Muscle of arm (tissue), 14 donors: ENCODE measurements at places on chromosomes 1 and 21. TPM values are rescaled to one million over a fixed set of nuclear protein-coding genes. Genes with fewer than 3 reads are reported as not detected.

DNA sequence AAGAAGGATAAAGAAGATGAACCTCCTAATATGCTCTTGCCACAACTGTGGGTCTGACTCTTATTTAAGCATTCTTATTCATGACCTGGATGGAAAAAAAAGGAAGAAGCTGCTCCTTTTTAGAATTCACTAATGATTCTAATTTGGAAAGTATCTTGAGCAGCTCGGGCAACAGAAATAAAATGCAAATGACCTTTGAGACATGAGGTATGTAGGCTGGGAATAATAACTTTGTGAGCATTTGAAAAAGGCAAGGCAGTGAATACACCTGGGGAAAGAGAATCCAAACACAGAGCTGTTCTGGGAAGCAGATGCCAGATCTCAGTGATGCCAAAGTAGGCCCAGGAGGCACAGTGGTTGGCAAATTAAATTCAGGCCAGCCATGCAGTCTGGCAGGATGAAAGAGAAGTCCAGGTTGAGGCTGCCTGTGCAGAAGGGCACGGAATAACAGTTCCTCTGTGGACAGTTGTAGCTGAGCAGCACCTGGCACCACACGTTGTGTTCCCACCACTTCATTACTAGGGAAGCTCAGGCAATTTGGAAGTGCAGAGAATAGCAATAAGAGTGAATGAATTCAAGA, 320.8 kb upstream of the ST6GALNAC5 start:
- DNase-seq: peak; percentile 5

- no peak for DNase-seq
These were observed 26.8 kb downstream of the TRPM2 start for GRCh38 chr21:44379991-44380865.

DNA sequence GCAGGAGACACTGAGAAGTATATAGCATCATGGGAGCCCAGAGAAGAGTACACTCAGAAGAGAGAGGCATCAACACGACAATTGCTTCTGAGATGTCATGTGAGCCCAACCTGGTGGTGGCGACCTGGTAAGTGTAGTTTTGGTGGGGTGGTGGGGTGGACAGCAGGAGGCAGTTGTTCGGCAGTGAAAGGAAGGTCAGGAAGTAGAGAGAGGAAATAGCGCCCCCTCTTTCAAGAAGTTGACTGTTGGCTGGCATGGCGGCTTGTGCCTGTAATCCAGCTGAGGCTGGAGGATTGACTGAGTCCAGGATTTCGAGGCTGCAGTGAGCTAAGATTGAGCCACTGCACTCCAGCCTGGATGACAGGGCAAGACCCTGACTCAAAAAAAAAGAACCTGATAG, 12.6 kb downstream of the RSPO1 start:
- DNase-seq: no peak

DNA sequence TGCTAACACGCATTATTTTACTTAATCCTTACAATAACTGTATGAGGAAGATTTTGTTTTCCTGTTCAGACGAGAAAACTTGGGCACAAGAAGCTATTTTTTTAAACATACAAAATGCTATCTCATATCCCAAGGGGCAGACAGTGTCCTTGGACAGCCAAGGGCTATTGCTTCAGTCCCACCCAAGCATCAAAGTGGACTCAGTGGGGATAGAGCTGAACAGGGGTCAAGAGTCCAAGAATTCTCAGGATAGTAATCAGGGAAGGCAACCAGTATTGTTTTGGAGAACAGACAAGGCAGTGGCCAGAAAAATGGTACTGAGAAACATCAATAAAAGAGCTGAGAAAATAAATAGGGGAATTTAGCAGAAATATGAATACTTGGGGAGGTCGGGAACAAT, 465.7 kb downstream of the PLPP3 start:
- no peak for DNase-seq

DNA sequence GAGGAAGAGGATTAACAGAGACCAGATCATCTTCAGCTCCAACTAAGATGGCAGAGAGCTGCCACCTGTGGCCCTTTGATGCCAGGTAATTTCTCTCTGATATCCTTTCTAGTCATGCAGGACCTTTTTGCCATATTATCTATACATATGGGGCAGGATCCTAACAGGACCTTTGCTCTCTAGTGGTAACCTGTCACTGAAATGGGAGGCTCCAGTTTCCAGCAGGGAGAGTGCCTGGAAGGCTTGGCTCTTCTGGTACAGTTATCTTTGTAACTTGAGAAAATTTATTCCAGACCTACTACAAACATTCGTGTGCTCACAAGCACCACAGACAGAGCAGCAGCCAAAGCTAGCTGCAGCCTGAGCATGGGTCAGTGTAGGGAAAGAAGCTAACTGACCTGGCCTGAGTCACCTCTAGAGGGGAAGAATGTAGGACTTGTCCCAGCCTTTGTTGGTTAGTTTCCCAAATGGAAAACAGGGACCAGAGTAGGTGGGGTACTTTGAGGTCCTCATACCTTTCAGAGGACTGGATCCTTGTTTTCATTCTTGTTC, 86.5 kb upstream of the MACF1 start:
- DNase-seq: no peak

DNA sequence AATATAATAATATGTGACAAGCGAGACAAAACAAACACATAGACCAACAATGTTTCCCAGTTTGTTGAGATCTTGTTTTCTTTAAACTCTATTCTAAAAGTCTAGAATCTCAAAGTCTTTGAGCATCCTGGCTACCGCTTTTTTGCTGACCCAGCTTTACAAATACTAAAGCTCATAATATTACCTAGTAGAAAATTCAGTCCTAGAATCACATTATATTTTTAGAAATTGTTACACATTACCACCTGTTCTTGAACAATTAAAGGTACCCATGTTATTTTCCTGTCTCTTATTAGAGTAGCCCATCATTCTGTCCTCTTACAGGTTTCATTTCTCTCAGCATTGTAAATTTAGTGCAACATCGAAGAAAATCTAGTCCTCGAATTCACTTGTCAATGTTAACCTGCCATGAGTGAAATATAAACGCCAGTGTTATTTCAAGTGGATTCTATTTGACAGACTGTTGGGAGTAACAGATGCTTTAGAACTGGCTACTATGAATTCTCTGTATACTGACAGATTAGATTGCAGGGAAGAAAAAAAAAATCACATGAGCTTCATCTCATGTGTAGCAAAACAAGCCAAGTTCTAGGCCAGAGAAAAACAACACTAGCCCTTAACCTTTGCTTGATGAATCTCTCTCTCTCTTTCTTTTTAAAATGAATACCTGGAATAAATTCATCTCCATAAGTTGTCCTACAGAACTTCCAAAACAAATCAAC, 851.2 kb upstream of the ADAMTS5 start:
- no peak for DNase-seq

DNA sequence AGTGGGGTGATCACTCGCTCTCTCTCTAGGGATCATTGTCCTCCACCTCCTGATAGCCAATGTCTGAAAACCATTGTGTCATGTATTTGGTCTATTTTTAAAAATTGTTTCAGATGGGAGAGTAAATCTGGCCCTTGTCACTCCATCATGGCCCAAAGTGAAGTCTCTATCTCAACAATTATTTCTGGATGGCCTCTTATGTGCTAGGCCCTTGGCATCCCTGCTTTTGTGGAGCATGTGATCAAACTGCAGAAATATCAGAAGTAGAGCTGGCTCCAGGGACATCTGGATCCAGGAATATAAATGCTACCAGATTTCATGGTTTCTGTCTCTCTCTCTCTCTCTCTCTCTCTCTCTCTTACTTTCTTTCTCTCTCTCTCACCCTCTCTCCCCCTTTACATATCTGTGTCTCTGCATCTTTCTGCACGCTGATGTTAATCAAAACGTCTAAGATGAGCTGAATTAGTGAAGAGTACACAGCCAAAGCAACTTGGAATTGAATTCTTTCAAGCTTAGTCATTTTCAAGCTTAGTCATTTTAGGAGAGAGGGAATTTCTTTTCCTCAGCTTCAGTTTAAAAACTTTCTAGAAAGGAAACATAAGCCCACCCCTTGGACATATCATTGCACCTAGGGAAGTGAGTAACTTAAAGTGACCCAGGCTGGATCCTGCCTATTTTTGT, 47.4 kb upstream of the DOCK7 start:
- peak; percentile 66 for DNase-seq

- DNase-seq: no peak
These were observed 24.1 kb downstream of the POGZ start for GRCh38 chr1:151435174-151435573.

- DNase-seq: no peak
These were observed 6.1 kb upstream of the KLF17 start for GRCh38 chr1:44112486-44112885.

GRCh38 chr1:100773444-100773843, 53.9 kb downstream of the VCAM1 start:
- no peak for DNase-seq

DNA sequence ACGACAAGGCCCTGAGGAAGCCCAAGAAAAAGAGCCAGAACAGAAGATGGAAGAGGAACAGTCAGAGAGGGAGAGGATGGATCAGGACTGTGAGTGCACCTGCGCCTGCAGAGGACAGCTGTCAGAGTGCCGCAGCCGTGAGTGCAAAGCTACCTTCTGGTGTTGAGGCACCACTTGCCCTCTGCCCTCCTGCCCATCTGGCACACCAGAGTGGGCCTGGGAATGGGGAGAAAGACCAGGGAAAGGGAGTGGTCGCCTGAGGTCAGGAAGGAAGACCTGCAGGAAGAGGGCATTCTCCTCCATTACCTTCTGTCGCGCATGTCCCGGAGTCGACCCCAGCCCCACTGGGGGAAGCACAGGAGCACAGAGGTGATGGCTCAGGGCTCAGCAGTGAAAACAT, 26.2 kb downstream of the VASH2 start:
- no peak for DNase-seq

DNA sequence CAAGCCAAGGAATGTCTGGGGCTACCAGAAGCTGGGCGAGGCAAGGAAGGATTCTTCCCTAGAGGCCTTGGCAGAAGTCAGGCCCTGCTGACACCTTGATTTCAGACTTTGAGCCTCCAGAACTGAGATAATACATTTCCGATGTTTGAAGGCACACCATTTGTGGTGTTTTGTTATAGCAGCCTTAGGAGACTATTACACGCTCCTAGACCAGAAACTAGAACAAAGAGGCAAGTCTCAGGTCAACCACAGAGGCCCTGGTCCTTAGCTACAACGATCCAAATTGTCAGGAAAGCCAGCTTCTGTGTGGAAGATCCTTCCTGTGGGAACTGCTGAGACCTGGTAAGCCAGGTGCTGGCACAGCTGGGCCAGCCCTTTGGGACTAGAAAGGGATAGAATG, 19.7 kb upstream of the AHCTF1 start:
- DNase-seq: no peak

DNA sequence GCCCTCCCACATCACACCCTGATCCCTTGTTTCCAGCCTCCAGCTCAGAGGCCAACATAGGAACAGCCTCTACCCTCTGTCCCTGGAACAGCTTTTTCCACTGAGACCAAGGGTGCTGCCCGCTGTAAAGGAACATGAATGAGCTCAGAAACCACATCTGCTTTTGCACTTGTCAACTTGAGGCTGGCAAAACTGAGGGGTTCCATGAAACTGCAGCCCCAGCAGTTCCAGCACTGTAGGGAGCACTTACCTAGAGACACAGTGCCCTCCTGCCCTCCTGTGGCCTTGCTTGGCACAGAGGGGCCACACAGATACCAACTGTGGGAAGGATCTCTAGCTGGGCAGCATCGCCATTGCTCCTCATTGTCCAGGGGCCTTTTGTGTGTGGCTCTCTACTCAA, 51.7 kb downstream of the ITPKB start:
- DNase-seq: no peak

DNA sequence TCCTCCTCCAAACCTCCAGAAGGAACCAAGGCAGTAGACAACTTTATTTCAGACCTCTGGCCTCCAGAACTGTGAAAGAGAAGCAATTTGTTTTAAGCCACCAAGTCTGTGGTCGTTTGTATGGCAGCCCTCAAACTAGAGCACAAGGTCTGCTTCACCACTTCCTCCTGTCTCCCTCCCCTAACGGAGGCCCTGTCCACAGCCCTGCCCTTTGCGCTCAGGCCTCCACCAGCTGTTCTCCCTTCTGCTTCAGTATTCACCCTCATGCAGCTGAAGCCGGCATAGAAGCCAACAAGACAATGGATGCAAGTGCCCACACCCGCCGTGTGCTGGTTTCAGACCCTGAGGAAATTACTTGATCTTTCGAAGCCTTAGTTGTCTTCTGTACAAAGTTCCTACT, 364.1 kb downstream of the HHAT start:
- no peak for DNase-seq

DNA sequence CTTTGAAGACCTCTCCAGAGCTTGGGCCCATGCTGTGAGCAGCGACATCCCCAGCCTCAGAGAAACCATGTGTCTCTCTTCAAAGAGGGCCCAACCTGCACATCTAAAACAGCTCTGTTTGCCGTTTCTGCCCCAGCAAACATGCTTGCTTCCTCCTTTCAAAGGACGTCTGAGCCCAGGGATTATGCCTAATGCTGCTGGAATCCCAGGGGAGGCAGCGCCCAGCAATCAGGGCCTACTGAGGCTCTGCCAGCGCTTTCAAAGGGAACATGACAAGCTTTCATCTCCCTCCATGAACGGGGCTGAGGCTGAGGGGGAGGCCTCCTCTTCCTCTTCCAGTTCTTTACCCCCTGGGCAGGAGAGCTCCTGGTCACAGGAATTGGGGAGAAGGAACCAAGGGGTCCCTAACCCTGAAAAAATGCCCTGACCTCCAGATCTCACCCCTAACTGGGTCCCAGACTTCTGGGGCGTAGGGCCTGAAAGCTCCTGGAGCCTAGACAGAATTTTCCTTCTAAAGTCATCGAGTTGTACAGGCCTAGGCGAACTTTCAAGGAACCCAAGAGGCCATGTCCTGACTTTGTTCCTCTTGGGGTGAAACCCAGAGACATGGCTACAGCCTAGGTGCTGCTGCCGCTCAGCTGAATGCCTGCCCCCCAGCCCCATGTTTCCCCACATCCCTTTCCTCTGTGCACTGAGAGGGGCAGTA, 13.4 kb upstream of the ASCL5 start:
- DNase-seq: no peak

- no peak for DNase-seq
These were observed 339.1 kb downstream of the NTNG1 start for GRCh38 chr1:107479865-107480350.

DNA sequence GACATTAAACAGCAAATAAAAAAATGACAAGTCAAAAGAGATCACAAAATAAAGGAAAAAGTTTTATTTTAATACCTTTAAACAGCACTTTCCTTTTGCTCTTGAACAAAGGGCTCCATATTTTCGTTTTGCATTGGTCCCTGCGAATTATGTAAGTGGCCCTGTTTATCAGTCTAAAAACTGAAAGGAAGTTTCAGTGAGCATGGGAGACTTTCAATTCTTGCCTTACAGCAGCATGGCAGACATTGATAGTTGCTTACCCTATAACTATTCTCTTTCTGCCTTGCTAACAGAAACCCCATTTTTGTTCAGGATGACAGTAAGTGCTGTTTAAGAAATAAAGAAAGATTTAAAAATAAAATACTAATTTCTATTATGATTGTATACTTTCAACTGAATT, 5.2 kb upstream of the SH3GLB1 start:
- DNase-seq: no peak

The PROX1 gene
- polyA plus RNA-seq: 10.9 TPM

The PTPN22 gene
- not detected for polyA plus RNA-seq

The CYP4Z1 gene
- polyA plus RNA-seq: 0.14 TPM

The C8B gene
- polyA plus RNA-seq: not detected

The DMBX1 gene
- polyA plus RNA-seq: 0.07 TPM
